ENCODE measurements at places on chromosomes 3 and 15.

DNA sequence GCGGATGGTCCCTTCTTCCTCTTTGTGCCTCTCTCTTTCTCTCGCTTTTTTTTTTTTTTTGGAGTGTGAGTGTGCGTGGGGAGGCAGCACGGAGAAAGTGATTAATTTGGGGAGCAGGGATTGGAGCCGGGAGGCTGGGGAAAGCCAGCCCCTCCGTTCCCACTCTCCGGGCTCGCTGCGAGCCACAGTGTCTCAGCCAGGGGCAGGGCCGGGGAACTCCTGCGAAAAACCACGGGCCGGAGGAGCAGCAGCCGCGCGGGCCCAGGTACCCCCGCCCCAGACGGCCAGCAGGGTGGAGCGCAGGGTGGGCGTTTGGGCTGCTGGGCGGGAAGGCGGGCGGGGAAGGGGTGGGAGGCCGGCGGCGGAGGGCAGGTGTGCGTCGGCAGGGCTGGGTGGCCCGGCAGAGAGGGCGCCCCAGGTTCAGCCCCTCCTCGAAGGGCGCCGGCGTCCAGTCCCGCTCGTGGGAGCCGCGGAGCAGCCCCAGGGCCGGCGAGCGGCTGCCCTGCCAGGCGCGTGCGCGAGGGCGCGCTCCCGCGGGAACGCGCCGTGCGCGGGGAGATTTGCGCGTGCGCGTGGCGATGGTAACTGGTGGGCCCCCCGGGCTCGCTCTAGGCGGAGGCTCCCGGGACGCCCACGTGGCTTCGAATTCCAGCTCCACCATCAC is 1.4 kb downstream of the CHL1 start:
- no peak for DNase-seq

- no peak for DNase-seq
These were observed 3.0 kb downstream of the SMC4 start for GRCh38 chr3:160402221-160403027.

DNA sequence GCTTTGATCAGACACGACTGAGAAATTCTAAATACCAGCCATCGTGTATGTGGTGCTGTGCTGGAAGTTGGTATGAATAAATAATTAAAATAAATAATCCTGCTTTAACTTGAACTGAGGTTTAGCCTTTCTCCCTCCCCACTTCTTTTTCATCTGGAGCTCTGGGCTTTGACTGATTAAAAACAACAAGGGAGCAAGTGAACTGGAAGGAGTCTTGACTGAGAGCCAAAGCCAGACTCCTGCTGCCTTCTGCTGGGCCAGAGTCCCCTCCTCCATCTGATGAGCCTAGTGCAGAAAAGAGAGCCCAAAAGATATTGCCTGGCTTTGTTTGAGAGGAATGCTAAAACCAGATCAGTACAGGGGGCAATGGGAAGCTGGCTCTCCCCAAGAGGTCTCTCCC is 96.0 kb downstream of the CCNL1 start:
- DNase-seq, result no peak

DNA sequence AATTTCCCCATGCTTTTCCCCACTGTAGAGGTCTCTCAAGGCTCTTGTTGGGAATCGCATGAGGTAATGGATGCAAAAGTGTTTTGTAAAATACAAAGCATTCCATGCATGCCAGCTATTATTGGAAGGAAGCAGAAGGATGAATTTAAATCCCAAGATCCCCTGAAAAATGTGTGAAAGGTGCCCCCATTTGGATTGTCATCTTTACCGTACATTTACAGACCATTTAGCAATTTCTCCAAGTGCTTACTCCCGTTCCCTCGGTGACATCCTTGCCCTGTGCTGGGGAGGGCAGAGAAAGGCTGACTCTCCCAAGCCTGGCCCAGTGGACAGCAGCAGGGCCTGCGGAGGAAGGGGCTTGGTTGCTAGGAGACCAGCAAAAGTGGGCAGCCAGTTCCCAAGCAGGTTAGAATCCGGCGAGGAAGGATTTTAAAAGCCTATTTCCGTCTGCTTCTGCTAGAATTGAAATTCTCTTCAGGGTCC is 31.1 kb upstream of the NEO1 start:
- no peak for DNase-seq

DNA sequence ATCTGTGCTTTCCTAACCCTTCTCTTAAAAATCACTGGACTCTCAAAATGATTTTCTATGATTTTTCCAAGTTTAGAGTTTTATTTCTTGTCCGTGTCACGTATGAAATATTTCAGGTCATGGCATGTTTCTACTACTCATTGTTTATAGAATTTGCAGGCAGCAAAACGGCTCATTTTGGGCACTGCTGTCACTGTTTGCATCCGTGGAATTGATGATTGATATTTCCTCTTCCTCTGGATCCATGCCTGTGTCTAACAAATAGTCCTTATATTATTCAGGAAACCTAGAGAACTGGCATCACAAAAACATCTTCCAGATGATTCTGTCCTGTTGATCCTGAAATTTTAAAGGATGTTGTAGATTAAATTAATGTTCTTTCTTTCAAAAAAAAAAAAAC is 47.6 kb downstream of the LARS2 start:
- no peak for DNase-seq

GRCh38 chr15:71547011-71547410 is 263.3 kb upstream of the NR2E3 start:
- DNase-seq, result no peak

- DNase-seq, result no peak
These were observed 545.6 kb upstream of the ZNF385D start for GRCh38 chr3:22296601-22297000.

- no peak for DNase-seq
These were observed 47.3 kb downstream of the TRIM42 start for GRCh38 chr3:140724856-140725812.

DNA sequence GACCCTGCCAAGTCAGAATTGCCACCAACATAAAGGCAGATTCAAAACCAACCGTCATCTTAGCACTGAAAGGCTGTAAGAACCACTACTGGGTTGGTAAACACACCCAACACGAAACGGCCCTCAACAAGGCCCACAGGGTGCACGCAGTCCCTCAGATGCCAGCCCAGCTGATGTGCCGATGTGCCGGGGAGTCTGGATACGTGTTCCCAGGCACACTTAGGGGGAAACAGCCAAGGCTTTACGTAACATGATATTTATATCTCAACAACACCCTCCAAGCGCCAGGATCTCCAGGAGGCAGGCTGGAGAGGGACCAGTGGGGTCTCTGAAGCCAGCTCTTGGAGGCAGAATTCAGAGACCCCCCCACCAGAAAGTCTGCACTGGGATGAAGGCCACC is 14.2 kb downstream of the POC1A start:
- DNase-seq, result no peak

GRCh38 chr3:156300929-156301840 is 180.8 kb downstream of the KCNAB1 start:
- no peak for DNase-seq

DNA sequence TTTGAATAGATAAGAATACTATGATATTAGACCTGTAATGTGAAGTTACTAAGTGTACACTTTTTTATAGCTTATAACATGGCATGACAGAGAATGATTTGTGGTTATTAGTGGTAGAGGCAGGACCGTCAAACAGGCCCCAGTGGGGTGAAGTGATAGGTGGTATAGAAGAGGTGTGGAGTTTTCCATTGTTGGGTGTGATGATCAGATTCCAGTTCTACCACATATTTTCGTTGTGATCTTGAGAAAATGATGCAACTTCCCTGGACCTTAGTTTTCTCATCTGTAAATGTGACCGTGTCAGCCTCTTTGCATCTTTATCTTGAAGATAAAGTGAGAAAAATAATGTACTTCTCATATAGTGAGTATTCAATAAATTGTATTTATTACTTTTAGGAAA is 30.3 kb upstream of the UTS2B start:
- DNase-seq, result no peak

DNA sequence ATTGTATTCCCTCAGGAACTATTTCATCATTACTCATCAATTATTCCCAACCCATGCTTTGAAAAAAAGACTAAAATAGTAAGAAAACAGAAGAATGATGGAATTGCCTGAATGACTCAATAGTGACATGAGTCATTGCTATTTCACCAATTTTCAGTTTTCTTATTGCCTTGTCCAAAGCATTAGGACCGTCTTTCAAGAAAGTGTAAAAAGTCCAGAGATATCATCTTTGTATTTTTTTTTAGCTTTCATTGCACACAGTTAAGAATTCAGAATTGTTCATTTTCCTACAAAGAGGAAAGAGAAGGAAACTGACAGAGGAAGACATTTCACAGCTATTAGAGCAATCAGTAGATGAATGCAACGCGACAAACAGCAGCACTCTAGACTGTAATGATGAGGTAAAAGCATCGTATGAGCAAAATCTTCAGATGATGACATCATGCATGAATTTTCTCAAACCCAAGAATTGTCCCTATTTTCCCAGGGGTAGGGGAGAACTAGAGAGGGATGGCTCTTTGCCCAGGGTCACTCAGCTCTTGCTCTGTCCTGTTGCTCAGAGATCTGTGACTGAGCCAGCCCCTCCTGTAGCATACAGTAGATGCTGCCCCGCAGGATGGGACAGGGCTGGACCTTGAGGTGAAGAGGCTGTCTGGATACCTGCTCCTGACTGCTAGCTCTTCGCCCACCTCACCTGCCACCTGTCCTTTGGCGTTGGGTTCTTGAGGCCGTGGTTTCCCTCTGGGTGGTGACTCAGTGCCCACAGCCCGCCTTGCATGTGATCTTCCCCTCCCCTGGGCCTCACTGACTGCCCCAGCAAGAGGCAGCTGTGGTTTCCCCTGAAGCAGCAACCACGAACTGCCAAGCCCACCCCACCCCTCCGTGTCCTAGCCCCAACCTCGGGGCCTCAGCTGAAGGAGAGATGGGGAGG is 84.8 kb downstream of the PPCDC start:
- no peak for DNase-seq

GRCh38 chr3:188523291-188523690 is 369.3 kb downstream of the LPP start:
- no peak for DNase-seq

DNA sequence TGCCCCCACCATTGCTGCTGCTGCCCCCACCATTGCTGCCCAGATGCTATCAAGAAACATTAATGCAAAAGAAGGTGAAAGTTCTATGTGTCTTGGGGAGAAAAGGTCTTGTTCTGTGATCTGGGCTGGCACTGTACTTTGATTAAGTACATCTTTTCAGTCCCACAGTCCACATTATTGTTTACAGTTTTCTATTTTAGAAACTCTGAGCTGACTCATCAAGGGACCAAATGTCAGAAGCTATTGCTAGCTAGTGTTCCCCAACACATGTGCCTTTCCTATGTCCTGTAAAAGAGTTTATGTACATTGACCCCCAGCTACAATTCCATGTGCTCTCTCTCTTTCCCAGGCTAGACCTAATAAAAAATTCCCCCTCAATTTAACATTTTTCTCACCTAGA is 264.7 kb upstream of the NECTIN3 start:
- no peak for DNase-seq

DNA sequence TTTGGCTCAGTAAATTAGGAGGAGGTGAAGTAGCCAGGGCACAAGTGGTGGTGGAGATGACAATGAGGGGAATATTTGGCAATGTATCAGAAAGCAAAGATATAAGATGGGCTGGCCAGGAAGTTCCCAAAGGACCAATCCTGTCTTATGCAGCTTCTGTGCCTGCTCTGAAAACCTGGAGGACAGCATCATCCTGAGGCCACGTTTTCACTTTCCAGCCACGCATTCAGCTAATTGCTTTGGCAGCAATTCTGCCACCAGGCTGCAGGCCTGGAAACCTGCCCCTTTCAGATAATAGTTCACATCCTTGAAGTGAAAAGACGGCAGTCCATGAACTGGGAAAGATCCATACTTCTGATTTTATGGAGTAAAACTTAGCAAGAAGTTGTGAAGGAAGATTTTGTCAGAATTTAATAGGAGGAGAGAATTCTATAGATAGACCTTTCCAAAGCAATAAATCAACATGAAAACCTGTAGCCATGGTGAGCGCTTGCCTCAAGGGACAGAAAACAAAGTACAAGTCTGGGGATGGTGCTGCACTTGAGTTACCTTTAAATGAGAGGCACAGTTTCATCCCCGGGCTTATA is 682.5 kb downstream of the GRM7 start:
- DNase-seq, result no peak

GRCh38 chr3:180523040-180523439 is 78.9 kb upstream of the TTC14 start:
- no peak for DNase-seq

GRCh38 chr3:170622369-170623159 is 36.7 kb upstream of the SLC7A14 start:
- no peak for DNase-seq

DNA sequence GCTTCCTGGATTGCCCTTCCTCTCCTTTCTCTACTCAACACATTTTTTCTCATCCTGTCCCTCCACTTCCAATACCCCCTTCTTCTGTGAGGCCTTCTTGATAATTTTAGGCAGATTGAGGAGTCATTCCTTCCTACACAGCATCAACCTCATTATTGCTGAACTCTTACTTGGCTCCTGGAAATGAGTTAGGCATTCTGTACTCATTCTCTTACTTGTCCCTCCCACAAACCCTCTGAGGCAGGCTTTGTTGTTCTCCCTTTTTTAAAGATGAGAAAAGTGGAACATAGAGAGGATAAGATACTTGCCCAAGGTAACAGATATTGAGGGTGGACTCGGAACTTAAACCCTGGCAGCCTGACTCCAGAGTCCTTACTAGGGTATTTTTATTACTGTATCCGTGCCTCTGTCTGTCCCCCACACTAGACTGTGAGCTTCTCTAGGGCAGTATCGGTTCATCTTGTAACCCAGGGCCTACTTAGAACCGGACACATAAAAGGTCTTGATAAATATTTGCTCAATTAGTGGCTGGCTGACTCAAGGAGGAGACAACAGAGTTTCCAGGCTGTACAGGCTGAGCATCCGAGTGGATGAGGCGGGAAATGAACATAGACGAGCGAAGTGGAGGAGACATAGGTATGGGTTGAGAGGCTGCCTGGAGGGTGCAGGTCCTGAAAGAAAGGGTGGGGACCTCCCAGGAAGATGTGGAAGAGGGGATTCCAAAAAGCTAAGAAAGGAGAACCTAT is 148.7 kb upstream of the ATP2B2 start:
- DNase-seq, result no peak

DNA sequence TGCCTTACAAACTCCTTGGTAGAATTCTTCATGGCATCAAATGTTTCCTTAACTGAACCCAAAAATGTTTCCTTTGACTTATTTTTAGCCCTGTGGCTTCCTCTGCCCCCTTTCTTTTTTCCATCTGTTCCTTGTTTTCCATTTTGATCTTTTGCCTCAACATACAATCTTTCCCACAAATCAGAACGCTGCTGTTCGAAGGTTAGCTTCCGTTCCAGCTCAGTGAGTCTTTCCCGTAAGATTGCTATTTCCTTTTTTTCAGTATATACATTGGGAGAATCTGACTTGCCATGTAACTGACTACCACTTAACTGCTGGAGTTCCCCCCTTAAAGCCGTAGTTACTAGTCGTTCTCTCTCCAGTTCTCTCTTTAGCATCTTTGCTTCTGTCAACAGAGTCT is 41.2 kb downstream of the PIGB start:
- DNase-seq, result no peak

GRCh38 chr15:34122771-34123183 is 20.9 kb downstream of the PGBD4 start:
- no peak for DNase-seq

GRCh38 chr15:52331490-52332240 is 36.1 kb upstream of the MYO5C start:
- DNase-seq, result no peak
